ENCODE measurements at places on chromosomes 3 and 15. TPM values are rescaled to one million over a fixed set of nuclear protein-coding genes. Genes with fewer than 3 reads are reported as not detected.

- DNase-seq = no peak
Measured at GRCh38 chr3:14434498-14435151, 32.2 kb downstream of the SLC6A6 start.

DNA sequence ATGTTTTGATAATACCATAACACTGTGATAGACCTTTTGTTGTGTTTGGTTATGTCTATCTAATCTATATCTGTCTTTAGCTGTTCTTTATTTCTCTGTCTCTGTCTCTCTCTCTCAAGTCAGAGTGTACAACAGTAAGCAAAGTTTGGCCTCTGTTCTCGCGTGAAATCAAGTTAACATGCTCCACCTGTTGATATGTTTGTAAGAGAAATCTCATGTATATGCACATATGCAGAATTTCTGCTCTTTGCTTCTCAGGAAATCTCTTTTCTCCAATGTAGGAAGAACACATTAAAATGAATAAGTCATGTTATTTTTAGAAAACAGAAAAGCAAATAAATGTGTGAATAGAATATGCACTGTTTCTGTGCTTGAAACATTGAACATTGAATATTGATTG lies 425.5 kb upstream of the SEMA6D start:
- no peak for DNase-seq

DNA sequence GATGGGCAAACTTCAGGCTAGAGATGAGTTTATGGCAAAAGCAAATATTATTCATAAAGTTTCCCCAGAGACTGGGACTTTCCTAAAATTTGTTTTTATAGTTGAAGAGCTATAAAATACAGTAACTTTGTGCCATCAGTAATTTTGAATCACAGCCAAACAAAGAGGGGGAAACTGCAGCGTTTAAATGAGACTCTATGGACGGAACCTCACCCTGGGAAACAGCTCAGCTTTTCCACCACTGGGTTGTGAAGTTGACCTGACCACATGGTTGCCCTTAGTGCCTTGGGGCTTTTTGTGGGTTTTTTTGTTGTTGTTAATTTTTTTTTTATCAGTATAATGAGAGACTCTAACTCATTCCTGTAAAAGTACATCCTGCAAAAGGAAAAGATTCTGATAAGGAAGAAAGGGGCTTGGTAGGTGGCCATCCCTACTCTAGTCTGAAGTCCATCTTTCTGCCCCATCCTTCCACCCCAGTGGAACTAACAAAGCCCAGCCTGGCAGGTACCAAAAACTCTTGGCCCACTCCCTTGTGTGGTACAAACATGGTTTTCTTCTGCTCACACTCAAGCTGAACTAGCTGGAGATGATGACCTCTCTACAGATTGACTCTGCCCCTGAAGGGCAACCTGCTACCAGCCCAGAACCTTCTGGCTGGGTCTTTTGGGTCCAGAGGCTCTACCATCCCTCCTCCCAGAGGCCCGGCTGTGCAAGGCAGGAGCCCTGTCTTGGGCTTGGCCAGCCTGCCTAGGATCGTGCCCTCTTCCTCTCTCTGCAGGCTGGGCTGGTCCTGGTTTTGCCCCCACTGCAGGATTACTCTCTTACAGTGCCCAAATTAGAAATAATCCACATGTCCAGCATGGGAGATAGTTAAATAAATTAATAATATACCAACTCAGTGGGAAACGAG lies 41.2 kb downstream of the RLBP1 start:
- no peak for DNase-seq

DNA sequence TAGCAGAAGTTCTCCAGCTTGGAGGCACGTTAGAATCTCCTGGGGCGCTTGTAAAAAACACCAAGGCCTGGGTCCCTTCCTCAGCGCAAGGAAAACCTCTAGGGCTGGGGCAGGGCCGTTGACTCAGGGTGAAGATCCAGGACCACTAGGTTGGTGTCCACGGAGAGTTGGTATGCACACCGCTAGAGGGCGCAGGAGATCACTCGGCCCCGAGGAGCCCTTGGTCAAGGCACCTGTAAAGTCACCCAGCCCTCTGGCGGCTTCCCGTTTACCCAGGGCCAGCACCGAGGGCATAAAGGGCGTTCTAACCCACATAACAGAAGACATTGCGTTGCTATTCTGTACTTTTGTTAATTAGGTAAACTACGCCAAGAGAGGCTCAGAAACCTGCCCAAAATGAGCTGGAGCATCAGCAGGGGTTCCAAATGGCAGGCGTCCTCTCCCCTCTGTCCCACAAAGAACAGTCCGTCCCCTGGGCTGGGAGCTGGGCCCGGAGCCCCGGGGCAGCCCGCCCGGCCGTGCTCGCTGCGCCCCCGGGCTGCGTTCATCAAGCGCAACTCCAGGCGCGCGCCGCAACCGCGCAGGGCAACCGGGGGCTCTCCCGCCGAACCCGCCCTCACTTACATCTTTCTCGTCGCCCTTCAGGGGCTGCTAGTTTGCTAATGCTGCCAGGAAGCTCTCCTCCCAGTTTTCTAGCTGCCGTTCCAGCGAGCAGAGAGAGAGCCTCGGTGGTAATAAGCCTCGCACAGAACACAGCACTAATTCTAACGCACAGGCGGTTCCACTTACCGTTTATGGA lies 332.1 kb downstream of the ARRDC4 start:
- DNase-seq = no peak

GRCh38 chr3:34929036-34929435 lies 710.3 kb upstream of the ARPP21 start:
- no peak for DNase-seq

DNA sequence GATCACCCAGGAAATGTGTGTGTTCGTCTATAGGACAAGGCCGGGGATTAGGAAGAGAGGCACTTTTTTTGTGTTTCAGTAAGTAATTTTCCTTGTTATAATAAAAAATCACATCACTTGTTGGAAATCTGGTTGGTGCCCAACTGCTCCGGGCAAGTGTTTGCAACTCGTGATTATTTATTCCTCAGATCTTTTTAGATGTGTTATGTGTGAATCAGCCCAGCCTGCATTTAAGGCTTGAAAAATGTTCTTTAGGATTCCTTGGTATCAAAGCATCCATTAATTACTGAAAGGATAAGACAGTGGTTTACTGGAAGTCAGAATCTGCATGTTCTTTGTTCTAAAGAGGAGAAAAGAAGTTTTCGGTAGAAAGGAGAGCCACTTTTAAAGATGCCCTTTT lies 345.6 kb downstream of the FEZF2 start:
- DNase-seq = no peak

DNA sequence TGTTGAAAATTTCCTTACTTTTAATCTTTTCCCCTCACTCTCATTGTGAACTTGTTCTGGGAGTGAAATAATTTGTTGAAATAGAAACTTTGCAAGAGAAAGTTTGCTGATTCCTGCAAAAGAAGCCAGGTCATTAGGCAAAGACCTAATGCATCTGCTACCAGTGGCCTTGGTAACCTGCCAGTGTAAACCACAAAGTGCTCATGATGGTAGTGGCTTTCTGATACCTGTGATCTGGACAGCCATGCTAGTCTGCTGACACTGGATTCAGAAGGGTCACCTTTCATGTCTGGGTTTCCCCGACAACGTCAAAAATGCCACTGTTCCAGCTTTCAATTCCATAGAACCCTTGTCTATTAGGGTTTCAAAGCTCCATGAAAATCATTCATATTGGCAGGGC lies 123.7 kb upstream of the MCTP2 start:
- no peak for DNase-seq

- DNase-seq = no peak
Measured at GRCh38 chr3:49721896-49722781, 1.6 kb downstream of the GMPPB start.

GRCh38 chr3:22288756-22289155 lies 537.7 kb upstream of the ZNF385D start:
- no peak for DNase-seq

- DNase-seq = no peak
Measured at GRCh38 chr3:142725357-142725739, 1.5 kb downstream of the TRPC1 start.

- DNase-seq = no peak
Measured at GRCh38 chr15:89576417-89576773, 1.1 kb downstream of the TICRR start.

DNA sequence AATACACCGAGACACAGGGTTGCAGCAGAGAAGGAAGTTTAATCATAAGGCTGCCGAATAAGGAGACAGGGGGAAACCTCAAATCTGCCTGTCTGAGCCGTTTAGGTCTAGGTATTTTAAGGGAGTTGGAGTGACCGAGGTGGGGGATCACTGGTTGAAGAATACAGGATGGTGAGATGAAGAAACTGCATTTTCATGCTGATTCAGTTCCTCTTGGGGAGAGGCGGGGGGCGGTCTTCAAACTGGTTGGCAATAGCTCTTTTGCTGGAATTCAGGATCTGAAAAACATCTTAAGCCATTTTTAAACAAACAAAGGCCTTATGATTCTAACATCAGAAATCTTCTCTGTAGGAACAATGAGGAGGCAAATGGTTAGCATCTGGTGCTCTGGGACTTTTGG lies 699.5 kb upstream of the CFAP20DC start:
- DNase-seq = no peak

GRCh38 chr3:56864090-56864489 lies 62.3 kb upstream of the ARHGEF3 start:
- no peak for DNase-seq

DNA sequence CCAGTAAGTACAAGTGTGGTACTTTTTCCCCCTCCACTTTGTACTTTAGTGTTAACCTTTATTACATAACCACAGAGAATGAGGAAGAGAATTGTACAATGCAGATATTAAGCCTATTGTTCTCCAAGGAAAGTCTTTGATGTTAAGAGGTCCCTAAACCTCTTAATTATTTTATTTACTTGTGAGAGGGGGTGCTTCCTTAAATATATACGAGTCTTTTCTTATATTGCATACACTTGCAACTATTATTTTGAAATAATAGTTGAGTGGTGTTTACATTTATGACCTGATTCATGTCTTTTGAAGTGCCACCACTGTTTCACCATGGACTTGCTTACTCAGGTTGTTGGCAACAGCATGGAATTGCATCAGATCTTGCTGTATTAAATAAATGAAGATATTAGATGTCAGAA lies 10.1 kb downstream of the USP3 start:
- no peak for DNase-seq

GRCh38 chr15:76286271-76286879 lies 24.9 kb downstream of the ETFA start:
- DNase-seq = no peak

DNA sequence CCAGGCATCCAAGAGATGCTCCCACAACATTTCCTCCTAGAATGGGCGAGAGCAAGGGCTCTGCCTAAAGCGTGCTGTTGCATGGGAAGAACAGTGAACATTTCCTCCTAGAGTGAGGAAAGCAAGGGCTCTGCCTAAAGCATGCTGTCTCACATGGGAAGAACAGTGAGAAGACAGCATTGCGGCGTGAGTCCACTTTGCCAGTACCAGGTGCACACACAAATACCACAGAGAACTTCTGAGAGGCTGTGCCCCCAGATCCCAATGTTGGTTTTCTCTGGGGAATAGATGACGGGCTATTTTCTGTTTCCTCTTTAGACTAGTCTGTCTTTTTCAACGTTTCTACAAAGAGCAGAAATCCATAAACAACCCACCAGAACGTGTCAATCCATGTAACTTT lies 142.9 kb downstream of the LRRK1 start:
- DNase-seq = peak; percentile 31

- DNase-seq = no peak
Measured at GRCh38 chr3:13378155-13378554, 42.0 kb downstream of the NUP210 start.

GRCh38 chr3:32901005-32901932 lies 50.2 kb upstream of the CCR4 start:
- no peak for DNase-seq

Gene STARD5
- total RNA-seq = 17.5 TPM

Gene CGGBP1
- 70.1 TPM for total RNA-seq

Gene CCDC191
- 16.0 TPM for total RNA-seq

Gene NR2E3
- total RNA-seq = 0.23 TPM

Gene TRIM42
- not detected for total RNA-seq

Gene C3orf33
- total RNA-seq = 5.1 TPM

Gene XCR1
- 0.70 TPM for total RNA-seq

Gene RNU5B-1
- not detected for total RNA-seq

Gene SLC24A5
- not detected for total RNA-seq

Gene SNX1
- total RNA-seq = 162 TPM

Gene MME
- 5.7 TPM for total RNA-seq

Gene MITF
- 28.0 TPM for total RNA-seq

Gene LDHAL6B
- total RNA-seq = not detected

Data from ureter (tissue), 1 donor.